SJCRH30 (cell line): ENCODE measurements at places on chromosomes 16 and 17. TPM values are rescaled to one million over a fixed set of nuclear protein-coding genes. Genes with fewer than 3 reads are reported as not detected.
A peak's percentile ranks its signal among the peaks of the same experiment; 100 is the strongest.

GRCh38 chr17:64281962-64282752, 19.1 kb upstream of the TEX2 start:
- no peaks in the 10 kb centered on the region for H3K27me3 ChIP-seq
- no peaks in the 10 kb centered on the region for H3K36me3 ChIP-seq
- H3K4me1 ChIP-seq: peaks cover 7% of the 10 kb centered on the region

DNA sequence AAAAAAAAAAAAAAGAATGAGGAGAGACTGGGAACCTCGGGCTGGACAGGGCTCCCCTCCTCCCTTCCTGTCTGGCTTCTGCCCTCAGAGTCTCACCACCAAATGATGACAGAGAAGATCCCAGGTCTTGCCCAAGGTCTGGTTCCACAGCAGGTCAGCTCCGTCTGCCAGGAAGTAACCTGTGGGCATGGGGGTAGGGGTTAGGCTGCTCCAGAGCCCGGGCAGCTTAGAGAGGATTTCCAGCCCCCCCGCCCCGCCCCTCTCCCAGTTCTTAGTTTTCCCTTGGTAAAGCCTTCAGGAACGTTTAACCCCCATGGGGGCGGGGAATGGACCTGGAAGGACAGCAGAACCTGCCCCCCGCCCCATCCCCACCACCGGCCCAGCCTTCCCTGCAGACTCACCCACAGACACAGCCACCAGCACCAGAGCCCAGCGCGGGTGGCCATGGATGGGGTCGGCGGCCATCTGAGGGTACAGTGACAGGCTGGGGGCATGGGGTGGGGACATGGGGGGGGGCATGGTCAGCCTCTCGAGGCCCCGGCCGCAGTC, 700 bp downstream of the TLCD2 start:
- peak overlapping the region; percentile 93 for H3K4me3 ChIP-seq
- no peaks in the 10 kb centered on the region for H3K27me3 ChIP-seq
- DNase-seq: no peak
- no peaks in the 10 kb centered on the region for H3K36me3 ChIP-seq
- H3K27ac ChIP-seq: no peak overlapping the region

- peak within 1 kb of the TSS; percentile 48 for H3K27ac ChIP-seq
- peak; percentile 33 for DNase-seq
- no peaks in the 10 kb centered on the region for H3K36me3 ChIP-seq
- no peaks in the 10 kb centered on the region for H3K27me3 ChIP-seq
- H3K4me3 ChIP-seq: no peak within 1 kb of the TSS
Measured at GRCh38 chr17:41060052-41060604, at the start of gene KRTAP2-3. KRTAP2-3 (minus strand) TSS chr17:41060114; CDS start chr17:41060050, 64 bp downstream.

- H3K4me1 ChIP-seq: peaks cover 14% of the 10 kb centered on the region
- DNase-seq: no peak
- H3K36me3 ChIP-seq: peaks cover 54% of the 10 kb centered on the region
- no peaks in the 10 kb centered on the region for H3K27me3 ChIP-seq
Measured at GRCh38 chr17:18917506-18918032, 34.4 kb upstream of the SLC5A10 start.

DNA sequence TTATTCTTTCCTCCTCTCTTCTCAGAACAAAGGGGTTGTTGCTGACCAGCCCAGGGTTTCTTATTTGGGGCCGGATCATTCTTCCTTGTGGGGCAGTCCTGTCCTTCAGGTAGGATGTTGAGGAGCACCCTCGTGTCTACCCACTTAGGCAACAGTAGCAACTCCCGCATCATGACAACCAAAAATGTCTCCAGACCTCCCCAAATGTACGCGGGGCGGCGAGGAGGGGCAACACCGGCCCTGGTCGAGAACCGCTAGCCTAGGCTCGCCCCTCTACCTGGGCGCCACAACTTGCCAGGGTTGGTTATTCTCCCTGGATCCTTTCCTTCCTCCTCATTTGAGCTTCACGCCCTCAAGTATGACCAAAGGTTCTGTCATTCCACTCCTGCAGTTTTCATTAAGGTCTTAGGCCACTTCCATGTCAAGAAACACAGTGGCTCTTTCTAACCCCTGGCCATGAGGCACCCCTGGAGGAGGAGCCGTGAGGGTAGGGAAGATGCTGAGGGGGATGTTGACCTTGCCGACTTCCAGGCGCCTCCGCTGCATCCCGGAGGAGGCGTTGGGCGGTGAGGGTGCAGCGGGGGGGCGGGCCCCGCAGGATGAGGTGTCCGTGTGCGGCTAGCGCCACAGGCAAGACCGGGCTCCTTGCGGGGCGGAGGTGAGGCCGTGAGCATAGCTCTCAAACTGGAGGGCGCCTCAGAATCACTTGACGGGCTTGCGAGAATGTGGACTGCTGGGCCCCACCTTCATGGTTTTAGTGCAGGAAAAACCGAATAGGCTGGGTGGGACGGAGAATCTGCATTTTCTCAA, 712 bp upstream of the SPECC1 start:
- no peak for DNase-seq
- H3K27me3 ChIP-seq: peaks cover 63% of the 10 kb centered on the region
- no peaks in the 10 kb centered on the region for H3K36me3 ChIP-seq

GRCh38 chr16:20610892-20611349, 34.8 kb upstream of the ACSM2B start:
- H3K36me3 ChIP-seq: no peaks in the 10 kb centered on the region
- DNase-seq: no peak
- H3K4me1 ChIP-seq: no peaks in the 10 kb centered on the region; the same call in 1 of the 2 replicates
- H3K27me3 ChIP-seq: no peaks in the 10 kb centered on the region

DNA sequence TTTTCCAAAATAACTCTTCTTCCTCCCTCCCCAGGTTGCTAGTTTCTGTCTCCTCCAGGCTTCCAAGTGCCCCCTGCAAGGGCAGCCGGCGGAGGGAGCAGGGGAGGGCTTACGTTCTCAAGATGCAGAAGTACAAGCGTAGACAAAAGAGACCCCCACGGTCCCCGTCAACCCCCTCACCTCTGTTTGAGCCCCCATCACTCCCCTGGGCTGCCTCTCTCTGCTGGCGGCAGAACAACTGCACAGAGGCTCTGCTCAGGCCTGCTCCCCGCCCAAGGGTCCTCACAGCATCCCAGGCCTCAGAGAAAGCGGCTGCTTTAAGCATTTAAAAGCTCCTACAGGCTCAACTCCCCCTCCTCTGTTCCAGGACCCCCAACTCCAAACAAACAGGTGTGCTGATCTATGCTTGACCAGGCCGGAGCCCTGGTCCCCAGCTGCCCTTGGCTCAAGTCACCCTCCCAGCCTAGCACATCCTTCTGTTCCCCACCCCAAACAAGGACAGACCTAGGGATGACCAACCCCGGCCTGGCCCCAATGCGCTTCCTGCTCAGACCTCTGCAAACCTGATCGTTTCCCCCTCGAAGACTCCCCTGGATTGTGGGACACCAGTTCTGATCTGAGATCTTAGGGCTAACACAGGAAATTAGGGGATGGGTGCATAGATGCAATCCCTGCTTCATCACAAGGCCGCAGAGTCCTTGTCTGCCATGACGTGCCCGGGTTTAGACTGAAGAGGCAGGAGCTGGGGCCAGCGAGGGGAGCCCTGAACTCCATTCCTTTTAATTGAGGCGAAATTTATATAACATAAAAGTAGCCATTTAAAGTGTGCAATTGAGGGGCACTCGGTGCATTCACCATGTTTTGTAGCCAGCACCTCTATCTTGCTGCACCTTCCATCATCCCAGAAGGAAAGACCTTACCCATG, 17.2 kb upstream of the RBFOX3 start:
- no peak overlapping the region for H3K4me3 ChIP-seq
- no peaks in the 10 kb centered on the region for H3K4me1 ChIP-seq
- H3K36me3 ChIP-seq: no peaks in the 10 kb centered on the region
- H3K27me3 ChIP-seq: peaks cover 60% of the 10 kb centered on the region
- peak; percentile 2 for DNase-seq

GRCh38 chr16:79296491-79296890, 304.0 kb downstream of the MAF start:
- H3K4me3 ChIP-seq: no peak overlapping the region
- H3K27ac ChIP-seq: no peak overlapping the region
- no peaks in the 10 kb centered on the region for H3K4me1 ChIP-seq

GRCh38 chr17:78272181-78272913, 40.9 kb downstream of the TMEM235 start:
- H3K36me3 ChIP-seq: no peaks in the 10 kb centered on the region
- H3K27ac ChIP-seq: no peak overlapping the region
- no peak overlapping the region for H3K4me3 ChIP-seq
- H3K4me1 ChIP-seq: peaks cover 52% of the 10 kb centered on the region

DNA sequence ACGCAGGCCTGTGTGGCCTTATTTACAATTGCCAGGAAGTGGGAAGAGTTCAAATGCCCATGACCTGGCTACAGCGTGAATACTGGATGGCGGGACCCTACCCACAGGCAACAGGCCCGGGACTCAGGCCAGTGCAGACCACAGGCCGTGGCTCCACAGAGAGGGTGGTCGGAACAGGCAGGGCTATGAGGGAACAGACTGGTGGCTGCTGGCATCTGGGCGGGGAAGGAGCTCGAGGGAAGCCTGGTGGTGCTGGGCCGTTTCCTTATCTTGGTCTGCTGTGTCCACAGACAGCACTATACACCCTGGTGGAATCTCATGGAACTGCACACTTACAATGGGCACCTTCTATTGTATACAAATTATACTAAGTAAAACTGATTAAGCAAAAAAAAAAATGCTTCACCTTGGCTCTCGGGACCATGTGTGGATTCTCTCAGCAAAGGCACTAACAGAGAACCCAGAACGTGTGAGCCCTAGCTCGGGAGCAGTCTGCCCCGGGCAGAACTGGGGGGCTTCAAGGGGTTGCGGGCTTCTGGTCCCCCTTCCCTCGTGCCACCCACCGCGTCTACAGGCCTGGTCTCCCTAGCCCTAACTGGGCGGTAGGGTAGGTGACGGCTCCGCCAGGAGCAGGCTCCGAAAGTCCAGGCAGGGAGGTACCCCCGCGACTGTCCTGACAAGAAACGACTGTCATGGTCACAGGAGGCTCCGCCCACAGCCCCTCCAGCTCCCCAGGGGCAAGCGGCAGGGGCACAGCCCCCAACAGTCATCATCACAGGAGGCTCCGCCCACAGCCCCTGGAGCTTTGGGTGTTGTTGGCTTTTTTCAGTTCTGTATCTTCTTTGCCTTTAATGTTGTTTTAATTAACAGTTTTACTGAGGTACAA, 21.8 kb downstream of the CEP131 start:
- H3K36me3 ChIP-seq: peaks cover 47% of the 10 kb centered on the region
- no peak overlapping the region for H3K27ac ChIP-seq
- peak; percentile 83 for DNase-seq
- H3K4me3 ChIP-seq: no peak overlapping the region

- no peaks in the 10 kb centered on the region for H3K27me3 ChIP-seq
- H3K27ac ChIP-seq: no peak overlapping the region
- H3K36me3 ChIP-seq: peaks cover 94% of the 10 kb centered on the region
- peaks cover 23% of the 10 kb centered on the region for H3K4me1 ChIP-seq
Measured at GRCh38 chr16:89178453-89179147, 7.1 kb downstream of the CDH15 start.

GRCh38 chr17:65183736-65184135, 46.6 kb downstream of the RGS9 start:
- H3K27ac ChIP-seq: no peak overlapping the region
- H3K4me1 ChIP-seq: no peaks in the 10 kb centered on the region; the same call in 1 of the 2 replicates
- H3K4me3 ChIP-seq: no peak overlapping the region
- 0 out of 2 replicates have a peak, but pooled peaks cover 4% of the 10 kb centered on the region for H3K27me3 ChIP-seq

- peak; percentile 48 for DNase-seq
- H3K27me3 ChIP-seq: no peaks in the 10 kb centered on the region
- H3K27ac ChIP-seq: no peak overlapping the region; the same call in 1 of the 2 replicates
- no peaks in the 10 kb centered on the region for H3K36me3 ChIP-seq
- peak overlapping the region; percentile 80 for H3K4me3 ChIP-seq
- peaks cover 6% of the 10 kb centered on the region for H3K4me1 ChIP-seq
Measured at GRCh38 chr16:88857728-88858339, 907 bp downstream of the TRAPPC2L start.

GRCh38 chr17:60525328-60525684, 736 bp downstream of the APPBP2 start:
- H3K36me3 ChIP-seq: no peaks in the 10 kb centered on the region
- H3K4me3 ChIP-seq: peak overlapping the region; percentile 94
- no peaks in the 10 kb centered on the region for H3K27me3 ChIP-seq
- peak; percentile 7 for DNase-seq

DNA sequence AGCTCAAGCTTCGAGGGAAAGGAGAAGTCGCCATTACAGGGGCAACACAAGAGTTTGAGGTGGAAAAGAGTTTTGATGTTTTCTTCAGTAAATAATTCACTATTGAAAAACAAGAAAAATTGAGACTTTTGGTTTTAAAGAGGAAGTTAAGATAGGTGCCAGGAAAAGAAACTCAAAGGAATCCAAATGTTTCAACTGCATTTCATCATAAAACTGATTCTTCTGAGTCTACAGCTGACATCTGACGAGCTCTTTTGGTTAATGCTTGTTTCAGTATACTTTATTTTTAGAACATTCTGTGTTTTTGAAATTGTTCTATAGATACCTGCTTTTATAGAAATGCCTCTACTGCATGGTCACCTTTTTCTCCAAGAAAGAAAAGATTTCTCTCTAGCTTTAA, 54.0 kb downstream of the ERN1 start:
- no peaks in the 10 kb centered on the region for H3K36me3 ChIP-seq
- H3K27ac ChIP-seq: no peak overlapping the region
- H3K27me3 ChIP-seq: no peaks in the 10 kb centered on the region
- no peaks in the 10 kb centered on the region for H3K4me1 ChIP-seq
- no peak overlapping the region for H3K4me3 ChIP-seq
- DNase-seq: no peak

DNA sequence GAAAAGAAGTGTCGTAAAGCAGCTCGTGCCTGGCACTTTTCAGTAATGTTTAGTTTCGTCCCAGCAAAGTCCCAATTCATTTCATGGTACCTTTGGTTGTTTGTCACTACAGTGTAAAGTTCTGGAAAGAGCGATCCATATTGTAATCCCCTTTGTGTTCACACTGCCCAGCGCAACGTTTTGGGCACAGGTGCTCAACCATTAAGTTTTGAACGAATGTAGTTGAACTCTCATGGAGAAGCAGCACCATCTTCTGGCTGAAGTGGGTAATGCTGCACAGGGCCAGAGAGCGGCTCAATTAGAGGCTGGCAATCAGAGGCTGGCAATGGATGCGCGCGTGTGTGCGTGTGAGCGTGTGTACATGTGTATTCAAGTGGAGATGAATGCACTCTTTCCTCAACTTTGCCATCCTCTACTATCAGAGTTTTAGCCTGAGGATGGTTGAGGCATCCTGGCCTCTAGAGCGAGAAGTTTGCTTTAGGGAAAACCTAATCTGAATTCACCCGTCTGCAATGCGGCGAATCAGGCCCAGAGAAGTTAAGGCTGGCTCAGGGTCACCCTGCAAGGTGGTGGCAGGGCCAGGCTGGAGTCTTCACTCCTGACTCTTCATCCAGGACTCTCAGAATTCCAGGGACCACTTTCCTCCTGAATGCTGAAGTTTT, 29.9 kb downstream of the DYNLL2 start:
- H3K4me3 ChIP-seq: no peak overlapping the region
- no peaks in the 10 kb centered on the region for H3K27me3 ChIP-seq
- DNase-seq: peak; percentile 62

- no peaks in the 10 kb centered on the region for H3K36me3 ChIP-seq
- H3K4me3 ChIP-seq: no peak overlapping the region
- no peak for DNase-seq
- H3K4me1 ChIP-seq: peaks cover 4% of the 10 kb centered on the region; the same call in 1 of the 2 replicates
- no peak overlapping the region for H3K27ac ChIP-seq
Measured at GRCh38 chr17:8020776-8021564, 17.9 kb upstream of the ALOX15B start.

GRCh38 chr16:76579277-76579922, 302.2 kb downstream of the CNTNAP4 start:
- H3K36me3 ChIP-seq: no peaks in the 10 kb centered on the region
- no peak overlapping the region for H3K4me3 ChIP-seq
- no peaks in the 10 kb centered on the region for H3K27me3 ChIP-seq

TMC8 gene
- total RNA-seq: 0.28 and 0.30 TPM in 2 replicates

UBE2Z gene
- 62.2 and 64.5 TPM in 2 replicates for total RNA-seq

KRTAP4-5 gene
- total RNA-seq: not detected in 2 replicates

CNGB1 gene
- not detected in 2 replicates for total RNA-seq

CCL17 gene
- total RNA-seq: not detected in 2 replicates

BCL6B gene
- total RNA-seq: 0.02 TPM in 1 of 2 replicates, not detected in the other

TCAP gene
- total RNA-seq: 0.53 and 0.73 TPM in 2 replicates

KRT23 gene
- not detected in 2 replicates for total RNA-seq

NBR1 gene
- 36.8 and 40.3 TPM in 2 replicates for total RNA-seq

TEKT5 gene
- 0.12 TPM in 1 of 2 replicates, not detected in the other for total RNA-seq
